ENCODE measurements at places on chromosomes 16 and 17.

DNA sequence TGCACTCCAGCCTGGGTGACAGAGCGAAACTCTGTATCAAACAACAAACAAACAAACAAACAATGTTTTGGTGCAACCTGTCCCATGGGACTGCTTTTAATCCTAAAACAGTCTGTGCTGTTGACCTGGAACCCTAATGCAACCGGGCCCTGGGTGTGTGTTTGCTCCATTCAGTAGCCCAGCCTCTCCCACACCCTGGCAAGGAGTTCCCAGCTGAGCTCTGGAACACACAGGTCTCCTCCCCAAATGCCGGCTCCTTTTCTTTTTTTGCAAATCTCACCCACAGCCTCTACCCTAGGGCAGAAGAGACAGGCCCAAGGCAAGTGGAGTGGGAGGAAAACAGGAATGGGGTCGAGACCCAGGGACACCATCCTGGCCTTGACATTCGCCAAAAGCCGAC lies 29.8 kb upstream of the RASD1 start:
- H3K4me3 ChIP-seq = no peak overlapping the region
- no peaks in the 10 kb centered on the region for H3K36me3 ChIP-seq
- H3K27ac ChIP-seq = no peak overlapping the region
- DNase-seq = no peak
- H3K27me3 ChIP-seq = no peaks in the 10 kb centered on the region

DNA sequence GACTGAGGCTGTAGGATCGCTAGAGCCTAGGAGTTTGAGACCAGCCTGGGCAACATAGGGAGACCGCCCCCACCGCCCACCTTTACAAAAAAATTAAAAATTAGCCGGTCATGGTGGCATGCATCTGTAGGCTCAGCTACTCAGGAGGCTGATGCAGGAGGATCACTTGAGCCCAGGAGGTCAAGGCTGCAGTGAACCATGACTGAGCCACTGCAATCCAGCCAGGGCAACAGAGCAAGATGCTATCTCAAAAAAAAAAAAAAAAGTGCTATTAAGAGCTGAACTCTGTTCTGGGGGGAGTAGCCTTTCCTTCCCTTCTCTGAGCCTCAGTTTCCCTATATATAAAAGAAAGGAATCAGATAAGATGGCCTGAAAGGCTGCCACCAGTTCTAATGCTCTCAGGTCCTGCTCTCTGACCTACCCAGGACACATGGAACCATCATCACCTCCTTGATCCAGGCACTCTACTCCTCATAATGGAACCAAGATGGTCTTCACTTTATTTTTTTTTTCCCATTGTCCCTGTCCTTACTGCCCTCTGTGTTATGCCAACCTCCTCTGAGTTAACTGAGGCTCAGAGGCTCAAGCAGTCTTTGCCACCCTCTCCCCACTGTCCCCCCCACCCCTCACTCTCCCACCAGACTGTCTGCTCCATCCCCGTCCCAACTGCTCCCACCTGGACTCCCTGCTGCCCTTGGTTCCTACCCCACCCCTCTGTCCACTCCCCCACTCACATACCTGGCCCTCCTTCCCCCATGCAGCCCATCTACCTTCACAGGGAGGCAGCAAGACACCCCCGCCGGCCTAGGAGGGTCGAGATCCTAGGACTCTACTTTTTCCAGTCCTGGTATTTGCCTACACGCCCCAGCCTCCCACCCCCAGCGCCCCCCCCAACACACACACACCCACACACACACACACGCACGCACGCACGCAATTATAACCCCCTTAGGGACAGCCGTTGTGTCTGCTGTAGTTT lies 23.8 kb upstream of the EIF1 start:
- H3K27ac ChIP-seq = peak overlapping the region; percentile 80
- no peaks in the 10 kb centered on the region for H3K36me3 ChIP-seq
- H3K27me3 ChIP-seq = peaks cover 7% of the 10 kb centered on the region
- peaks cover 40% of the 10 kb centered on the region for H3K4me1 ChIP-seq

- no peak overlapping the region for H3K4me3 ChIP-seq
- peaks cover 41% of the 10 kb centered on the region for H3K36me3 ChIP-seq
- no peak for DNase-seq
Observed at GRCh38 chr17:78789149-78789662, 7.1 kb upstream of the CYTH1 start.

- no peaks in the 10 kb centered on the region for H3K27me3 ChIP-seq
- no peaks in the 10 kb centered on the region for H3K4me1 ChIP-seq
- H3K4me3 ChIP-seq = no peak overlapping the region
- no peak for DNase-seq
Observed at GRCh38 chr16:3492356-3492755, 2.9 kb downstream of the C16orf90 start.

DNA sequence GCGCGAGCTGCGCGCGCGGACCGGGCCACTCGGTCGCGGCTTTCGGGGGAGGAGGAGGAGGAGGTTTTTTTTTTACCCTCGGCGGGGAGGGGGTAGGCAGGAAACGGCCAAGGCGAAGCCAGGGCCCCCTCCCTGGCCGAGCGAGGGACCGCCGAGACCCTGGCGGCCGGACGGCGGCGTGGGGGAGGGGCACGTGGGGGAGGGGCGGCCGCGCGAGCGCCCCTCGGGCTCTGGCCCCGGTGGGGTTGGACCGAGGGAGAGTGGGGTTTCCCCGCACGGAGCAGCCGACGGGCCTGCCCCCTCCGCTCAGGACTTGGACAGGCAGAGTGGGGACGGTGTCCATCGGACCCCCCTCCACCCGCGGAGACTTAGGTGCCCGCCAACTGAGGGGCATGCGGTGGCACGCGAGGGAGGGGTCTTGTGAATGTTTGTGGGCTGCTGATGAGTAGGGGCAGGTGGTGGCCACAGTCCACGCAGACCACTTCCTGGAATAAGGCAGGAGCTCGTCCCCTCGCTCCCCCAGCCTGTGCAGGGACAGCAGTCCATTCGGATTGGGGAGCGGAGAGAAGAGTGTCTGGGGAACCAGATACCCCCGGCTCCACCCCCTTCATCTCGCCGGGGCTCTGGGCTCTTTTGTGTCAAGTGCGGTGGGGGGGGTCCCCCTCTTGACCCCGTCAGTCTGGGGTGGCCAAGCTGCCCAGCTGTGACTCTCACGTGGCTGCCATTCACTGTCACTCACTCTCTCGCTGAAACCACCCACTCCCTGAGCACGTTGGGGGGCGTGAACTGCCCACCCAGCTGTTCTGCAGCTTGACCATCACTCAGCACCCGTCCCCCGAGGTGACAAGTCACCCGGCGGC lies 3.0 kb upstream of the CHD3 start:
- peaks cover 8% of the 10 kb centered on the region for H3K4me1 ChIP-seq
- H3K27ac ChIP-seq = no peak overlapping the region
- peak; percentile 43 for DNase-seq
- no peaks in the 10 kb centered on the region for H3K27me3 ChIP-seq

GRCh38 chr17:61196302-61196704 lies 203.3 kb upstream of the TBX2 start:
- H3K27ac ChIP-seq = no peak overlapping the region
- no peaks in the 10 kb centered on the region for H3K4me1 ChIP-seq
- H3K36me3 ChIP-seq = no peaks in the 10 kb centered on the region
- H3K27me3 ChIP-seq = no peaks in the 10 kb centered on the region
- no peak for DNase-seq

- DNase-seq = no peak
- H3K27ac ChIP-seq = no peak overlapping the region
- no peaks in the 10 kb centered on the region for H3K27me3 ChIP-seq
Observed at GRCh38 chr16:3651461-3652372, 2.8 kb upstream of the DNASE1 start.

GRCh38 chr17:80604009-80604669 lies 59.5 kb downstream of the RPTOR start:
- peaks cover 31% of the 10 kb centered on the region for H3K36me3 ChIP-seq
- peak overlapping the region; percentile 74 for H3K27ac ChIP-seq
- no peak for DNase-seq
- no peaks in the 10 kb centered on the region for H3K27me3 ChIP-seq
- no peak overlapping the region for H3K4me3 ChIP-seq

DNA sequence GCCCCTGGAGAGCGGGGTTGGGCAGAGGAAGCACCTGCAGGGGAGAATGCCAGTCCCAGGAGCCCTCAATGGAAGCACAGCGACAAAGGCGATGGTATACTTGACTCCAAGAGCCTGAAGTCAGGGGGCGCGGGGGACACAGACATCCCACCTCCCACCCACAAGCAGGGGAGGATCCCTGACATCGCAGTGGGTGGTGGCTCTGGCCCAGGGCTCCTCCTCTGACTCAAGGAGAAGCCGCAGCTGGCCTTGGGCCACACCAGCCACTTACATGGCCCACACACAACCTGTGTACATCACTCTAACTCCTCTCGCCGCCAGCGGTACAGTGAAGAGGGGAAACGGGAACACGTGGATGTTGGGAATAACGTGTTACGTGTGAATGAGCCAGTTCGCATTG lies 44.3 kb downstream of the FZD2 start:
- H3K27me3 ChIP-seq = peaks cover 11% of the 10 kb centered on the region
- no peak for DNase-seq
- H3K4me3 ChIP-seq = no peak overlapping the region
- no peaks in the 10 kb centered on the region for H3K4me1 ChIP-seq
- H3K36me3 ChIP-seq = no peaks in the 10 kb centered on the region

DNA sequence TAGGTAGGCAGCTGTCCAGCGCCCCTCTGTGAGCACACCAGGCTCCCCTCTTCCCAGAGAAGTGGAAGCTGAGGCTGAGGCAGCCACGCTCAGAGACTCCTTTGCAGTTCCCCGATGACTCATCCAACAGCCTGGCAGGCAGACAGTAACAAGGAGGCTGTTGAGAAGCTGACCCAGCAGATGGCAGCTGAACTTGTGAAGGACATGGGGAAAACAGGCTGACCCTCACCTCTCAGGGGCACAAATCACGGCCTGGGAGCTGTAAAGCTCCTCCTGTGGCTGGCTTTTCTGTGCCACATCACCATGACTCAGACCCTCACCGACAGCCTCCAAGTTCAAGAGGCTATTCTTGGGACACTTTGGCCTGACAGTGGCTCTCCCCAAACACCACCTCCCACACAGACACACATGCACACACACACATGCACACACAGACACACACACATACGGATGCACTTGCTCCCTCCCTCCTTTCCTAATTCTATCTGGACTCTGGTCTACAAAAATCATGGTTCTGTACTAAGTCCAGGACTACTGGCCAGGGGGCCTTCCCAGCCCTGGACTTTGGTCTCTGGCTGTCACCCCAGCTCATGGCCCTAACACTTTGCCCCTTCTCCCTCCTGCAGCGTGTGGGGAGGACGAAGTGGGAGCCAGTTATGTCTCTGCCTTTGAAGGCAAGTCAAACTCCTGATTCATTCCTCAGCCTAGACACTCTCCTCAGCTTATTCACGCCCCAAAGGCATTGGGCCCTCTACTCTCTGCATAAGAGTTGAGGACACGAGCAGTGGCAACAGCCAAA lies 23.2 kb downstream of the MAP3K14 start:
- peaks cover 81% of the 10 kb centered on the region for H3K36me3 ChIP-seq
- no peak for DNase-seq

DNA sequence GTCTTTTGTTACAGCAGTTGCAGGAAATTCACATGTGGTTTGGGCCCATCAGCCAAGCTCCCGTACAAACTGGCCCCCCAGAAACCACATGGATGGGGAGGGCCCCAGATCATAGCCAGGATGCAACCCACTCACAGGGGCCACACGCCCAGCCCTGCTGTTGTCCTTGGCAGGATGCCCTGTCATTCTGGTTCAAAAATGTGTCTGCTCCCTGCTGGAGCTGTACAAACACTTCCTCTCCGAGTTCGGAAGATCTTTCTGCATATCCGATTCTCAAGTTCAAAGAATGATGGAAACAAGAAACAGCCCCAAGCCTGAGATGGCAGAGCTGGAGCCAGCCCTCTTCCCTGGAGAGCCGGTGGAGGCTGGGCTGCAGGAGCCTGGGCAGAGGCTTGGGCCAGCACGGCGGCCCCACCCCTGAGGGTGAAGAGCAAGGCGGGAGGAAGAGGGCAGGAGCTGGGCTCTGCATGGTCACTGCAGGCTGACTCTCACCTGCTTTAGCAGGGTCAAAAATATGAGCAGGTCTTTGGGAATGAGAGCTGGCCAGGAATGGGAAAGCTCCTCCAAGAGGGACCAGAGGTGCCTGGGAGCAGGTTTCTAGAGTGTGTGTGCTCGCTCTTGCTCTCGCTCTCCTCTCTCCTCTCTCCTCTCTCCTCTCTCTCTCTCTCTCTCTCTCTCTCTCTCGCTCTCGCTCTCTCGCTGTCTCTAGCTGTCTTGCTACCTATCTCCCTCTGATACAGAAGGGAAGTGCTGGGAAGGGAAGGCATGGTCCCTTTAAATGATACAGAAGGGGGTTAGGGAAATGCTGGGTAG lies 34.7 kb upstream of the ENPP7 start:
- H3K4me3 ChIP-seq = no peak overlapping the region
- no peaks in the 10 kb centered on the region for H3K36me3 ChIP-seq
- no peak overlapping the region for H3K27ac ChIP-seq
- DNase-seq = no peak
- no peaks in the 10 kb centered on the region for H3K4me1 ChIP-seq
- H3K27me3 ChIP-seq = peaks cover 2% of the 10 kb centered on the region

- H3K4me3 ChIP-seq = no peak overlapping the region
- DNase-seq = no peak
- no peaks in the 10 kb centered on the region for H3K27me3 ChIP-seq
- no peak overlapping the region for H3K27ac ChIP-seq
- no peaks in the 10 kb centered on the region for H3K4me1 ChIP-seq
Observed at GRCh38 chr16:27725236-27726000, 175.5 kb downstream of the KATNIP start.

DNA sequence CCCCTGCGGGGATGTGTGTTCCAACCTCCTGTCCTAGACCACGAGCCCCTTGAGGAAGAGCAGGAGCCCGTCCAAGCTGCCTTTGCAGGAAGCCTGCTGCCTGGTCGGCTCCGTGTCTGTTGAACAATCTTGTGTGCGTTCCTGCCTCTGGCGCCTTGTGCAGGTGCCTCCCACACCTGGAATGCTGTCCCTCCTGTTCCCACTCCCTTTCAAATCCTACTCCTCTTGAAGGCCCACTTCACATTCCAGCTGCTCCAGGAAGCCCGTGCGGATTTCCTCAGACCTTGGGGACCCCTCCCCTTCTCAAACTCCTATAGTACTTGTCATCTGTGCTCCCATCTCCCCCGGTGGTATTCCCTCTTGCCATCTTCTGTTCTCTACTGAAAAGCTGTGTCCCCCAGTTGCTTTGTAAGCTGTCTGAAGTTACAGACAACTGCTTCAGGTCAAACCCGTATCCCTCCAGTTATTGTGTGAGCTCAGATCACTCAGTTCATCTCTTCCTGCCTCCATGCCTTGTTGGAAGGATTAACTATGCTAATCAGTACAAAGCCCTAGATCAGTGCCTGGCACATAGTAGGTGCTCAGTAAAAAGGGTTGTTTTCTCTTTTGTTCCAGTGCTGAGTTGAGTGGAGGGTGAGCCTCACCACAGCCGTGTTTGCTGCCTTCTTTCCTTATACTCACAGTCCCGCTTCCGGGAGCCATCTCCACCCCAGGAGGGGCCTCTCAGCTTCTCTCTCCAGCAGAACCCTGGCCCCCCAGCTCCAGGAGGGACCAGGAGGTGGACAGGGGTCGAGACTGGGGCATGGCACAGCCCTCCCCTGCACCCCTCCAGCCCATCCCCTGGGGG lies 241.8 kb upstream of the CIBAR2 start:
- no peaks in the 10 kb centered on the region for H3K36me3 ChIP-seq
- H3K4me3 ChIP-seq = no peak overlapping the region
- no peaks in the 10 kb centered on the region for H3K27me3 ChIP-seq
- no peak for DNase-seq
